ENCODE measurements at places on chromosomes 7 and 10. TPM values are rescaled to one million over a fixed set of nuclear protein-coding genes. Genes with fewer than 3 reads are reported as not detected.

GRCh38 chr7:46511442-46512215 lies 590.6 kb upstream of the IGFBP3 start:
- no peak for DNase-seq

DNA sequence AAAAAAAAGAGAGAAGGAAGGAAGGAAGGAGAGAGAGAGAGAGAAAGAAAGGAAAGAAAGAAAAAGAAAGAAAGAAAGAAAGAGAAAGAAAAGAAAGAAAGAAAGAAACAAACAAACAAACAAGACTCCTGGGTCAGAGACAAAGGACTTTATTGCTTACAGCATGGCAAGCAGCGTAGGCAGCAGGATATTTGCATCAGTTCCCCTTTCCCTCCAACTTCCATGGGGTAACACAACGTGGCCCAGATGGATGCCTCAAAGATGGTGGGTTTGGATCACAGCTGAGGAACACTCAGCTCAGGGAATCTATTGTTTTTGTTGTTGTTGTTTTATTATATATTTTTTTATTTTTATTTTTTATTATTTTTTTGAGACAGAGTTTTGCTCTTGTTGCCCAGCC lies 128.5 kb upstream of the VKORC1L1 start:
- no peak for DNase-seq

GRCh38 chr7:156832195-156832877 lies 60.6 kb downstream of the LMBR1 start:
- DNase-seq = no peak

DNA sequence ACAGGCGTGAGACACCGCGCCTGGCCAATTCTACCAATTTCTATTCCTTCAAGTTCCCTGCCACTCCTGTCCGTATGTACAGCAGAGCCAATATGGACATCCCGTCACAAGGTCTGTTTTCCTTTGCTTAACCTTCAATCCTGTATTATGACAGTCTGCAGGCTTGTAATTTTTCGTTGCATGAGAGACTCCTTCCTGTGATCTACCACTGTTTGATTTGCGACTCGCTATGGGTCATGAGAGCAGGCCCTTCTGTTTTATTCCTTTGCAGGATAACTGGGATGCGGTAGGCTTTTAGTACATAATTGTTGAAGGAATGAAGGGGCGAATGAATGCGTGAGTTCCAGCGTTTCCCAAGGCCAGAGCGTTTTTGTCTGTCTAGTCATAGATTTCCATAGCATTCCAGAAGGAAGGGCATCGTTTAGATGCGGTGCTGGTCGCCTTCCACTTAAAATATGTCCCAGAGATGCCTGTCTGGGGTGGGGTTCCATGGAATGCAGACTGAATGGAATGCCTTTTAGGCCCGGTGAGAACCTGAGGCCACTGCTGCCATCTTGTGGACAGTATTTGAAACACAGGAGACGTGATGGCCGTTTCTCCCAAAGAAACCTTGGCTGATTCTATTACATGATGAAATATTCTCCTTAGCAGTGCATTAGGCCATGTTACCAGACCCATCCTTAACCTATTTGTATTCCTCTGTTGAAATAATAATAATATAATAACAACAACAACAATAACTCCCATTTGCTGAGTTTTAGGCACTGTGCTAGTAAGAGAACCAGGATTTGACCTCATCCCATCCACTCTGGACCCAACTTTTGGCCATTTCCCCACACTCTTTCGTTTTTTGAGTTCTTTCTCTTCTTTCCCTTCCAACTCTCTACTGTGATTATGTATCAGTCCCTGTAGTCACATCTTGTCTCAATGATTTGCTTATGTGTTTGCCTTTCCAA lies 193.2 kb downstream of the MYOF start:
- DNase-seq = peak; percentile 61

GRCh38 chr10:64867501-64867962 lies 1346.3 kb downstream of the REEP3 start:
- DNase-seq = no peak

- DNase-seq = no peak
Observed at GRCh38 chr10:92177546-92177945, 113.3 kb downstream of the CPEB3 start.

- no peak for DNase-seq
Observed at GRCh38 chr7:17269341-17270221, 28.9 kb upstream of the AHR start.

DNA sequence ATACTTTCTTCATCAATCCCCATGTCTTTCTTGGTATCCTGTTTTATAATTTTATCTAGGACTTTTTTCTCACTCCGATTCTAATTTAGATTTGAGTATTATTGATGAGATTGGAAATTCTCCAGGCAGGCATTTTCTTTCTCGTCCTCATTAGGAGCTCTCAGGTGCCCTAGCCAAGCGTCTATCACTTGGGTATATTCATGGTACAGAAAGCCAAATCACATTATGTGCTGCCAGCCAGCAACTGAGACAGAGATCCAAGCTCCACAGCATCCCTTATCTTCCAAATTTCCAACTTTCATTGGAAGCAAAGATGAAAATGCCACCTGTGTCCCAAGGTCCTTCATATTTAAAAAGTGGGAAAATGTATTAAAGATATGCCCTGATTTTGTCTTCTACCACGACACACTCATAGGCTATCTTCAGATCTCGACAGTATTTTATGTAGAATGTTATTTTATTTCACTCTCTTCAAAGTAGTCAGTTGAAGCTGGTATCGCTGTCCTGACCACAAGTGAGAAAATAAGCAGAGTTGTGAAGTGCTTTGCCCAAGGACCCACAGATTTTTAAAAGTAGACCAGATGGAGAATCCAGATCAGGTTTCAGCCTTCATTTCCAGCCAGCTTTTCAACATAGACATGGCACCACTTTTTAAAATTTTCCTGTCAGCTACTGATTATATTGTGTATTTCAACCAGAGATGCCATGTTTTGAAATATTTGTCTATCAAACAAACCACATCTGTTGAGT lies 773.4 kb downstream of the CNTNAP2 start:
- no peak for DNase-seq

GRCh38 chr7:117530390-117530789 lies 50.6 kb downstream of the CFTR start:
- no peak for DNase-seq

GRCh38 chr10:63711867-63712716 lies 190.9 kb downstream of the REEP3 start:
- no peak for DNase-seq

DNA sequence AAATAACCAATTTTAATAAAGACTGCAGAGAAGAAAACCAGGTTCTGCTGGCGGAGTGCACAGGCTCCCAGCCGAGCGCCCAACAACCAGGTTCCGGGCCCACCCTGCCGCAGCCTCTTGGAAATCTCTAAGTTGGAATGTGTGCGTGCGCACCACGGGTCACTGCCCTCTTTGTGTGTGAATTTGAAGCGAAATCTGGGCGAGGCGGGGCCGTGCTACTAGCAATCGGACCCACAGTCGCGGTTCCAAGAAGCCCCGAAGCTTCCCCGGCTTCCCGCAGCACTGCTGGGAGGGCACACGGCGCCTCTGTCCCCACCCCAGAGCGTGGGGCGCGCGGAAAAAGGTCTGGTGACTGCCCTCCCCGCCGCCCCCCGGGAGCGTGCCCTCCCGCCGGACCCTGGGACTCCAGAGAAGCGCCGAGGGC lies 666 bp upstream of the MAP3K8 start:
- DNase-seq = peak; percentile 62

DNA sequence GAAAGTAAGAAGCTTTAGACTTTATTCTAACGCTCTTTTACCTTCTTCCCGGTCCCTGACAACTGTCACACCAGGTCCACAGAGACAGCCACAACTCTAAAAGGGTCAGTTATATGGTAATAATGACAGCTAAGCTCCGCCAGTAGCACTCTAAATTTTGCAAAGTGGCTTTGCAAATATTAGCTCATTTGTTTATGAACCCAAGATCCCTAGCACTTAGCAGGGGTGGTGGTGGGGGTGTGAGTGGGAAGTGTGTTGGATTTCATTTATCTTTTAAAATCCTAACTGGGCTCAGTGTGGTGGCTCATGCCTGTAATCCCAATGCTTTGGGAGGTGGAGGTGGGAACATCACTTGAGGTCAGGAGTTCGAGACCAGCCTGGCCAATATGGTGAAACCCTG lies 34.8 kb upstream of the SDK1 start:
- no peak for DNase-seq

- no peak for DNase-seq
Observed at GRCh38 chr10:18368682-18369081, 228.5 kb downstream of the CACNB2 start.

DNA sequence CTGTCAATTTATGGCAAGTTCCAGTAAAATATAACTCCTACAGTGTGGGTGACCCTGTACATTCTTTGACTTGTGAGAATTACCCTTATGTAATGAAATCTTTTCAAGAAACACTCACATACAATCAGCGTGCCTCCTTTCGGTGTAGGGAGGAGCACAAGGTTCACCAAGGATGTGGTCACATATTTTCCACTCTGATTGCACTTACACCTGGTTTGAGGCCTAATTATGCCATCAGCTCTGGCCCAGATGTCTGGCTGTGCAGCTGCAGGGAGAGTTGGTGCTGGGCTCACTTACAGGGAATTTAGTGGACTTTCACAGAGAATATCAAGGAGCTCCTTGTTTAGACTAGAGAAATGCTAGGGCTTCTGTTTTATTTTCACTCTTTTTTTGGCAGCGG lies 146.0 kb upstream of the STEAP4 start:
- DNase-seq = no peak

- no peak for DNase-seq
Observed at GRCh38 chr7:8136051-8136730, 125.8 kb downstream of the ICA1 start.

GRCh38 chr10:22992075-22992474 lies 64.2 kb downstream of the ARMC3 start:
- DNase-seq = peak; percentile 60

DNA sequence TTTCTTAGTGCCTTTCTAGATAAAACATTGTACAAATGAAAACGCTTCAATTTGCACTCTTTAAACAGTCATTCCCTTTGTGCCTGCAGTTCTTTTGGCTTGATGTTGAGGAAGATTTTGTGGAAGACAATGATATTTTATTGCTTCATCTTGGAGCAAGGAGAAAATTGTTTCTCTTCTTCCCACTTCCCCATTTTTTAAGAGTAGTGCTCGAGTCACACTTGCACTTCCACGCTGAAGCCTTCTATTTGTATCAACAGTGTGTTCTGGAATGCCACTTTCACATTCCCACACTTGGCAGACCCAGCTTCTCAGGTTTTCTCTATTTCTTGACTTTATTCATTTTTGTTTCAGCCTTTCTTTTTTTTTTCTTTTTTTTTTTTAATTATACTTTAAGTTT lies 369.3 kb downstream of the PAXIP1 start:
- DNase-seq = no peak

DNA sequence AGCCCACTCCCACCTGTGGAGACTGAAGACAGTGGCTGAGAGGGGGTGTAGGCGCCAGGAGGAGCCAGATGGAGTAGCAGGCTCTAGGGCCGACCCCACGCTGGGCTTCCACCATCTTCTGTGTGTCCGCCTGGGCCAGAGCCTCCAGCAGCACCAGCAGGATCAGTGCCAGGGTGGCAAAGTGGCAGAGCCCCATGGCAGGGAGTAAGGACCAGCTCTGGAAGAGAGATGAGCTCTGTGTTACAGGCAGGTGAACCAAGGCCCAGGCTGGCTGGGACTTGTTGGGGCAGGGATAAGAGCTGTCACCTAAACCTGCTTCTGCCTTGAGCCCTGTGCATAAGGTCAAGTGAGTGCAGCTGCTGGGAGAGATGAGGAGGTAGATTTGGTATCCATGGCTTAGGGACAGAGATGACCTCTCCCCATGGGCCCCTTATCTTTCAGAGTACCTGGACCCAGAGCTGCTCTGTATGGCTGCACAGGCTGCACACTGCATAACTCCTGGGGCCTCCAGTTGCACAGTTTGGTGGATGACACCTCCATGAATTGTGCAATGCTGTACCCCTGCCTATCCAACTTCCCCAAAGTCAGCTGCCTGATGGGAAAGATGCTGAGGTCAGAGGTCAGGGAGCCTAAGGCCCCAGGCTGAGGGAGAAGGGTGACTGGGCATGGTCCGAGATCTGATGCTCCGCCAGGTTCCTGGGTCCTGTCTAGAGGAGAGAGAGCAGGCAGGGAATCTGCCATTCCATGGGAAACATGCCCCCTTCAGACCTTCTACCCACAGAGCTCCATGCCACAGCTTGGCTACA lies 7.4 kb upstream of the SAMD8 start:
- DNase-seq = no peak

DNA sequence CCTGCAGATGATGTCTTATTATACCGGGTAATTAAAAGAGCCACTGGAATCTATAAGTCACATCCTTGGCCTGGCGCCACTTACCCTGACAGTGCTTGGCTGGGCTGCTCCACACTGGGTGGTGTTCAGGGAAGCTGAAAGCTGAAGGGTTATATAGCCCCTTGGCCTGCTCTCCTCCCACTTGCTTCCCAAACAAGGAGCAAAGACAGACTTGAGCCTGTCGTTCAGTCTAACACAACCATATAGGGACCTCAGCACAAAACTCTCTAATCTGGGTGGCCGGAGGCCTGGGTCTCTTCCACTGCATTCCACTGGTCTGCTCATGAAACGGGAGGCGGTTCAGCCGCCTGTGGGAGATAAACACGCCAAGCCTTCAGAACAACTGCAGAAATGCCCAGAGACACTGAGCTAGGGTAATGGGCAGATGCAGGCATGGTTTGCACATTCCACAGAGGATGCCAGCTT lies at the start of gene ACTA2:
TSS of gene ACTA2 (minus strand) at position 127 of the 465 bp plus-strand sequence. CDS start 3,843 bp downstream, outside the sequence.
- no peak for DNase-seq

DNA sequence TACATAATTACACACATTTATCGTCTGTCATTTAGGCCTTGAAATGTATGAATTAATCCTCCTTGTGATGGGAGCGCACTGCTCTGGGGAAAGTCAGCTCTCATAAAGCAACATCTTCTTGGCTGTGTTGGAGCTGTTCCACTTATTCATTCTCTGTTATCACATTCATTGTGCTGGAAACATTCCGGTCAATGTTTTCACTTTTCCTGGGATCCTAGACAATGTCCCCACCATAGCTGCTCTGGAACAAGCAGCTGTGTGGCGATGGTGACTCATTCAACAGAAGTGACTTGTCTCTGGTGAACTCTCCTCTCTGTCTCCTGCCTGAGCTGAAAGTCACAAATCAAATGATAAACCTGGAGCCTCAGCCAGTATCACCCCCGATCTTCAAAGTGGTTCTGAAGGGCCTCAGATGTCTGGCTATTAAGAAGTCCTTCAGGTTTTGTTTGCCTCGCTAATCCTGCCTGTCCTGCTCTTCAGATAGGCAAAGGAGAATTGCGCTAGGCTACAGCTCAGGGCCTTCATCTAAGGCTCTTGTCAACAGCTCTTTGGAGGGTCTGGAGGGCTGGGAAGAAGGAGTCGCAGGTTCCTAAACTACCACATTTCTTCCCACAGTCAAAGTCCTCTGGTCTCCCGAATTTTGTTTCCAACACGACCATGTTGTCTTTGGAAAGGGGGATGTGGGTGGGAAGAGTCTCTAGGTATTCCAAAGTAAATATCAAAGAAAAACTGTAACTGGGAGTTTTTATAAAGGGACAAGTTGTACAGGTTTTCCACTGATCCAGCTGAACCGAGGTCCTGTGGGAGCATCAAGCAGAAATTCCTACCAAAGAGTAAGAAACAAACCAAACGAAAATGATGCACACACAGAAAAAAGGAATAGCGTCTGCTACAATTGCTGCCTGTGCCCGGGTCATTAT lies 29.3 kb downstream of the KLF6 start:
- DNase-seq = peak; percentile 48

- no peak for DNase-seq
Observed at GRCh38 chr10:119393019-119393418, 149.5 kb downstream of the RGS10 start.

ODAD2 gene
- 0.10 TPM for total RNA-seq

CCL24 gene
- not detected for total RNA-seq

PON1 gene
- total RNA-seq = not detected

NOC3L gene
- total RNA-seq = 39.2 TPM

GRK5 gene
- total RNA-seq = 22.7 TPM

ZMYND11 gene
- total RNA-seq = 19.4 TPM

HTR5A gene
- total RNA-seq = not detected

RPEL1 gene
- total RNA-seq = 0.10 TPM

CLRN3 gene
- total RNA-seq = not detected
